ENCODE measurements at places on chromosomes 2 and 18. TPM values are rescaled to one million over a fixed set of nuclear protein-coding genes. Genes with fewer than 3 reads are reported as not detected.

The REG3A gene
- not detected for total RNA-seq

The POTEC gene
- total RNA-seq: not detected

The FEV gene
- total RNA-seq: not detected

The ANKMY1 gene
- 9.0 TPM for total RNA-seq

The GALNT14 gene
- 14.4 TPM for total RNA-seq

The EVX2 gene
- 0.76 TPM for total RNA-seq

The OBSL1 gene
- total RNA-seq: 47.9 TPM

The CXCR1 gene
- total RNA-seq: not detected

The DNPEP gene
- total RNA-seq: 19.8 TPM

The SP9 gene
- not detected for total RNA-seq

The GALNT3 gene
- 1.3 TPM for total RNA-seq

The SCN3A gene
- 22.2 TPM for total RNA-seq

The DHRS9 gene
- not detected for total RNA-seq

The ALPP gene
- total RNA-seq: 0.34 TPM

The VIT gene
- total RNA-seq: not detected

The SOWAHC gene
- 12.9 TPM for total RNA-seq

The ITPRIPL1 gene
- total RNA-seq: 0.56 TPM

The GPAT2 gene
- total RNA-seq: 0.47 TPM

The KCNG2 gene
- total RNA-seq: 1.6 TPM

The MBD5 gene
- total RNA-seq: 95.4 TPM

The INPP5D gene
- 2.2 TPM for total RNA-seq

The AFF3 gene
- 125 TPM for total RNA-seq

The IL18R1 gene
- total RNA-seq: not detected

The ZNF397 gene
- total RNA-seq: 35.9 TPM

The DPP10 gene
- 15.1 TPM for total RNA-seq

The HADHA gene
- 89.8 TPM for total RNA-seq

The RGPD3 gene
- 0.27 TPM for total RNA-seq

The CRACDL gene
- total RNA-seq: 2.1 TPM

The GCG gene
- total RNA-seq: not detected

The TMEFF2 gene
- total RNA-seq: 23.9 TPM

The RESP18 gene
- not detected for total RNA-seq

The RGPD4 gene
- total RNA-seq: 0.12 TPM

The TCF23 gene
- not detected for total RNA-seq

The CTNNA2 gene
- total RNA-seq: 76.2 TPM

The BOLL gene
- not detected for total RNA-seq

The ASB18 gene
- total RNA-seq: not detected

The NAT8 gene
- not detected for total RNA-seq

The TMEM169 gene
- 166 TPM for total RNA-seq

The CRYGB gene
- not detected for total RNA-seq

The NT5C1B gene
- not detected for total RNA-seq

The VWA3B gene
- not detected for total RNA-seq
